Effector memory CD4-positive, alpha-beta T cell (primary cell): ENCODE measurements at places on chromosomes 4 and X.

DNA sequence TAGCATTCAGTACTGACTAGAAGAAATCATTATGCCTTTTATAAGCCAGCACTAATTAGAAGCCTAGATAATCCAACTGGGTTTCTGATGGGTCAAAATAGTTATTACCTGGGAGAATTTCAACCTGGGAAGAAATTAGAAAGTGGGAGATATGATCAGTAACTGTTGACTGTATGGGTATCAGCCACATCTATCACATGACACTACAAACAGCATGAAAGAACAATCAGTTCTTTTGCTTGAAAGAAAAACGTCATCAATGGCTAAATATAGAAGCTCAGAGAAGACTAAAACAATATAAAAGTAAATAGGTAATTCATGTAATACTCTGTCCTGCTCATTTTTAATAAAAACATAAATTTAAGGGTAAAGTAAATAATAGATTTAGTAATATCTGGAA lies 145.1 kb downstream of the CAMK2D start:
- DNase-seq: no peak

GRCh38 chr4:25677157-25677556 lies 21.5 kb downstream of the SLC34A2 start:
- DNase-seq: no peak

GRCh38 chr4:123163501-123163900 lies 233.1 kb upstream of the SPRY1 start:
- DNase-seq: no peak

- peak; percentile 10 for DNase-seq
Measured at GRCh38 chrX:41275661-41276609, 58.0 kb upstream of the DDX3X start.

DNA sequence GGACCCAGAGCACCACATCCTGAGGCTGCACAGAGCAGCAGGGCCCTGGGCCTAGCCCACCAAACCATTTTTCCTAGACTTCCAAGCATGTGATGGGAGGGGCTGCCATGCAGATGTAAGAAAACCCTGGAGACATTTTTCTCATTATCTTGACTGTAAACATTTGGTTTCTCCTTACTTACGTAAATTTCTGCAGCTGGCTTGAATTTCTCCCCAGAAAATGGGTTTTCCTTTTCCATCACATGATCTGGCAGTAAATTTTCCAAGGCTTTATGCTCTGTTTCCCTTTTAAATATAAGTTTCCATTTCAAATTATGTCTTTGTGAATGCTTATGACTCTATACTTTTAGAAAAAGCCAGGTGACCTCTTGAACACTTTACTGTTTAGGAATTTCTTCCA lies 945.9 kb upstream of the NDST4 start:
- no peak for DNase-seq

DNA sequence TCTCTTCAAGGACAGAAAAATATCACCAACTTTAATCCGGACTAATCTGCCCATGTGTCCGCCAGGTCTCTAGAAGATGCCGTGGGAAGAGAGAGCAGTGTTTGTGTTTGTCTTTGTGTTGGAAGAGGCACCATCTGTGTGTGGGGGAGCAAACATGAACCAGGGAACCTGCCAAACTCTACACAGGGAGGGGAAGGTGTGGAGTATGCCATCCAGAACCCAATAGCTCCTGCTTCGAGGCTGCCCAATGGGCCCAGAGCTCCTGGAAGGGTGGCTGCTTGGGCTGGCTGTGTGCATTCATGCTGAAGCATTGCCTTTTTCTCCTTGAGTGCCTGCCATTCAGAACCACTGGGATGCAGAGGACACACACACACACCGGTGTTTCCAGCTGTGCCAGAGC lies 536.2 kb downstream of the MID1IP1 start:
- DNase-seq: no peak

DNA sequence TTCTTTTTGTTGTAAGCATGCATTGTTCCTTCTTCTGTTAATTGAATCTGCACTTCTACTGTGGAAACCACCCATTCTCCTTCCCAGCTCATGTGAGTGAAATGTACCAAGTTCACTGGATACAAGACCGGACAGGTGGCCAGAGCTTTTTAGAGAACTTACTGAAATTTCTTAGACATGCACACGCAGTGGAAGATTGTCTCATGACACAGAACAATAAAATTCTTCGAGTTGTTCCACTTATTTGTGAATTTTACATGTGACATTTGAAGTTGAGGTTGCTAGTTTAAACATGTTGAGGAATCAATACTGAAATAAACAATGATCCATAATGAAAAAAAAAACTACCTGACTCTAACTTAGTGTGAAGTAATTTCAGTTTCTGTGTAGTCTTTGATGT lies 568.0 kb downstream of the TECRL start:
- no peak for DNase-seq

GRCh38 chrX:20005883-20006282 lies 15.0 kb upstream of the BCLAF3 start:
- no peak for DNase-seq

GRCh38 chrX:139083191-139083590 lies 371.7 kb upstream of the FGF13 start:
- DNase-seq: no peak
